ENCODE measurements at places on chromosomes 2 and 18. TPM values are rescaled to one million over a fixed set of nuclear protein-coding genes. Genes with fewer than 3 reads are reported as not detected.
A peak's percentile ranks its signal among the peaks of the same experiment; 100 is the strongest.

The FEV gene
- not detected for total RNA-seq

GRCh38 chr2:181628590-181629585 lies 28.0 kb downstream of the CERKL start:
- H3K27me3 ChIP-seq: no peaks in the 10 kb centered on the region
- DNase-seq: no peak
- peak overlapping the region; percentile 17 for H3K27ac ChIP-seq
- H3K4me3 ChIP-seq: no peak overlapping the region
- H3K4me1 ChIP-seq: peaks cover 90% of the 10 kb centered on the region

GRCh38 chr2:30404319-30405259 lies 42.5 kb upstream of the LCLAT1 start:
- H3K4me3 ChIP-seq: no peak overlapping the region
- H3K27ac ChIP-seq: no peak overlapping the region
- no peaks in the 10 kb centered on the region for H3K4me1 ChIP-seq
- no peak for DNase-seq
- no peaks in the 10 kb centered on the region for H3K36me3 ChIP-seq
- H3K27me3 ChIP-seq: no peaks in the 10 kb centered on the region

- no peaks in the 10 kb centered on the region for H3K36me3 ChIP-seq
- no peak for DNase-seq
- no peak overlapping the region for H3K4me3 ChIP-seq
- peaks cover 11% of the 10 kb centered on the region for H3K4me1 ChIP-seq
- H3K27me3 ChIP-seq: no peaks in the 10 kb centered on the region
- H3K27ac ChIP-seq: no peak overlapping the region
Observed at GRCh38 chr2:120881981-120882788, 146.5 kb downstream of the GLI2 start.

DNA sequence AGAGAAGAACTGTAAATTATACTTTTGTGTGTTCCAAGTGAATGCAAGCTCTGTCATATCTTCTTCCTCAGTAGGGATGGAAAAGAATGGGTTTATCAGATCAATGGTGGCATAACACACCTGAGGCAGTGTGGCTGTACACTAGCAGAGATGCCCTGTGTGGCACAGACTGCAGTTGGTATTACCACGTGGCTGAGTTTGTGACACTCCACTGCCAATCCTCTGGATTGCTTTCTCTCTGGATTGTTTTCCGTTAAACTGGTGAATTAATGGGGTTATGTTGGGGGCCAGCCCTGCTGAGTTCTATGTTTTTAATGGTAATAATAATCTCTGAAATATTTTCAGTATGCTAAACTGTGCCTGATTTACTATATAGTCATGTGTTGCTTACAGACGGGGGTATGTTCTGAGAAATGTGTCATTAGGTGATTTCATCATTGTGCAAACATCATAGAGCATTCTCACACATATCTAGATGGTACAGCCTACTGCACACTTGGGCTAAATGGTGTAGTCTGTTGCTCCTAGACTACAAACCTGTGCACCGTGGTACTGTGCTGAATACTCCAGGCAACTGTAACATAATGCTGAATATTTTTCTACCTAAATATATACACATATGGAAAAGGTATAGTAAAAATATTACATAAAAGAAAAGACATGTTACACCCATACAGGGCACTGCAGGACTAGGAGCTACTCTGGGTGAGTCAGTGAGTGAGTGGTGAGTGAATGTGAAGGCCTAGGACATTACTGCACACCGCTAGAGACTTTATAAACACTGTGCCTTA lies 84.7 kb upstream of the ST6GAL2 start:
- H3K4me3 ChIP-seq: no peak overlapping the region
- H3K27me3 ChIP-seq: no peaks in the 10 kb centered on the region

The TRIM43 gene
- not detected for total RNA-seq

DNA sequence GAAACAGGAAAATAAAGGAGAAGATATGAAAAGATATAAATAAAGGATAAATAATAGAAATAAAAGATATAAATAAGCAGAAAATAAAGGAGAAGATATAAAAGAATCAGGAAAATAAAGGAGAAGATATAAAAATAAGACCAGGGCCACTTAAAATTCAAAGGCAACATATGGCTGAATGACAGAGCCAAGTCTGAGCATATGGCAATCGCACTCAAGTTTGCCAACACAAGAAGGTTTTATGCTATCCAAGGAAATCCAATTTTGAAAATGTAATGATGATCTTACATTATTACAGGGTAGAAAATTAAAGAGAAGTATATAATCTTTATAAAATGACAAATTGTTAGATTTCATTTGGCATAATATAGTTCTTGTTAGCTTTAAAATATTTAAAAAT lies 33.6 kb downstream of the USP40 start:
- DNase-seq: peak; percentile 22
- no peaks in the 10 kb centered on the region for H3K36me3 ChIP-seq
- peaks cover 11% of the 10 kb centered on the region for H3K4me1 ChIP-seq

The NEU2 gene
- not detected for total RNA-seq

The XIRP2 gene
- total RNA-seq: not detected

GRCh38 chr2:168773719-168774521 lies 28.5 kb upstream of the NOSTRIN start:
- H3K36me3 ChIP-seq: no peaks in the 10 kb centered on the region
- peak; percentile 91 for DNase-seq
- H3K27me3 ChIP-seq: no peaks in the 10 kb centered on the region
- H3K27ac ChIP-seq: no peak overlapping the region

The CSRNP3 gene
- 6.0 TPM for total RNA-seq

DNA sequence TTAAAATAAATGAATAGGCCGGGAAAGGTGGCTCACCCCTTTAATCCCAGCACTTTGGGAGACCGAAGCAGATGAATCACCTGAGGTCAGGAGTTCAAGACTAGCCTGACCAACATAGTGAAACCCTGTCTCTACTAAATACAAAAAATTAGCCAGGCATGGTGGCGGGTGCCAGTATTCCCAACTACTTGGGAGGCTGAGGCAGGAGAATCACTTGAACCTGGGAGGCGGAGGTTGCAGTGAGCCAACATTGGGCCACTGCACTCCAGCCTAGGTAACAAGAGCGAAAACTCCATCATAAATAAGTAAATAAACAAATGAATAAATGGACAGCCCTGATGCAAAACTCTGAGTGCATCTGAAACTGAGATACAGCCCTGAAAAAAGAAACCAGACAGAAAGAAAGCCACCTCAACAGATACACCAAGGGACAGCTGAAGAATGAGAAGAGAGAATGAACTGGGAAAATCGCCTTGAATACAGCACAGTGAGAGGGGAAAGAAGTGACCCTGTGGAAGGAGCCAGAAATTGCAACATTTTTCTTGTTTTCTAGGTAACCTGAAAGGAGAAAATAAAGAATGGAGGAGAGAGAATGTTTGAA lies 64.4 kb downstream of the TRABD2A start:
- H3K27me3 ChIP-seq: no peaks in the 10 kb centered on the region
- no peaks in the 10 kb centered on the region for H3K36me3 ChIP-seq
- no peak for DNase-seq
- H3K4me1 ChIP-seq: peaks cover 12% of the 10 kb centered on the region
- H3K4me3 ChIP-seq: no peak overlapping the region
- no peak overlapping the region for H3K27ac ChIP-seq

DNA sequence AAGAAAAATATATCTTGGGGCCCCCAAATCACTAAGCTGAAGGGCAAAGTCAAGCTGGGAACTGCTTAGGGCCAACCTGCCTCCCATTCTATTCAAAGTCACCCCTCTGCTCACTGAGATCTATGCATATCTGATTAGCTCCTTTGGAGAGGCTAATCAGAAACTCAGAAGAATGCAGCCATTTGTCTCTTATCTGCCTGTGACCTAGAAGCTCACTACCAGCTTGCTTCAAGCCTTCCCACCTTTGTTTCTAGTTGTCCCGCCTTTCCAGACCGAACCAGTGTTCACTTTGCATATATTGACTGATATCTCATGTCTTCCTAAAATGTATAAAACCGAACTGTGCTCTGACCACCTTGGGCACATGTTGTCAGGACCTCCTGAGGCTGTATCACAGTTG lies 479.4 kb downstream of the METTL4 start:
- no peaks in the 10 kb centered on the region for H3K27me3 ChIP-seq
- H3K4me3 ChIP-seq: no peak overlapping the region
- no peak for DNase-seq
- H3K27ac ChIP-seq: no peak overlapping the region

The GKN1 gene
- not detected for total RNA-seq
